T-helper 2 cell treated with Interferon-gamma antibody and Interleukin-4, amounts not matched to agents 5 μg/mL and 100 μg/mL, for 36 hours (primary cell): ENCODE measurements at places on chromosomes 4 and X.

DNA sequence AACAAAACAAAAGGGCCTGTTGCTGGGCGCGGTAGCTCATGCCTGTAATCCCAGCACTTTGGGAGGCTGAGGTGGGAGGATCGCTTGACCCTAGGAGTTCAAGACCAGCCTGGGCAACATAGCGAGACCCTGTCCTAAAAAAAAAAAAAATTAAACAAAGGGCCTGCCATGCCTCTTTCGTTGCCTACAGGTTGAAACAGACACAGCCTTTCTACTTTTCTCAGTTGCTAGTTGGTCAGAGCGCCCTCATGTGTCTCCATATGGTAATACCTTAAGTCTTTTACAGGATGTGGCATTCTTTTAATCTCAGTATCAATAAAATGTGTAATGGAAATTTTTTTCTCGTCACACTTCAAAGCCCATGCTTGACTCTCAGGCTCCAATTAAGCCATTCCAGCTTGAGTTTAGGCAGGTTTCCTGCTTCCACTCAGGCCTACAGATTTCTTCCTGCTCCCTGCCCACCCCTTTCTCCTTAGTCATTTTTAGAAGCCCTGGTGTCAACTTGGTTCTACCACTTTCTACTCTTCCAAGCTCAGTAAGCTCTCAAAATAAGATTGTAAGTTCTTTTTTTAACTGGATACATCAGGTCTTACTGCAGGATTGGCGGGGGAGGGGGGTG lies 4.6 kb upstream of the SOWAHD start:
- DNase-seq = peak; percentile 49

GRCh38 chr4:153706519-153706918 lies 22.4 kb downstream of the TLR2 start:
- DNase-seq = no peak

DNA sequence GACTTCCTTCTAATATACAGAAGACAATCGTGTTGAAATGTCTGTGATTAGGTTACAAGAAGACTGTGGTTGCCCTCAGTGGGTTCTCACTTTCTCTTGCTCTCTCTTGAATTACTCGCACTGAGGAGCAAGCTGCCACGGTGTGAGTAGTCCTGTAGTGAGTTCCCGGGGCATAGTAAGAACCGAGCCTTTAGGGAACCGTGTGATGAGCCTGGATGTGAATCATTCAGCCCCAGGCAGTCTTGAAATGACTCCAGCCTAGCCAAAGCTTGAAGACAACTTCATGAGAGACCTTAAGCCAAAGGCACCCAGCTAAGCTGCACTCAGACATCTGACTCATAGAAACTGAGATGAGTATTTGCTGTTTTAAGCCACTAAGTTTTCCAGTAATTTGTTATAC lies 292.7 kb downstream of the SPOCK3 start:
- peak; percentile 4 for DNase-seq

GRCh38 chr4:151942971-151943370 lies 182.2 kb upstream of the GATB start:
- no peak for DNase-seq

- DNase-seq = no peak
These were observed 23.9 kb upstream of the RNF212 start for GRCh38 chr4:1137063-1137776.

- DNase-seq = no peak
These were observed 68.5 kb downstream of the ATP10D start for GRCh38 chr4:47553329-47554125.

DNA sequence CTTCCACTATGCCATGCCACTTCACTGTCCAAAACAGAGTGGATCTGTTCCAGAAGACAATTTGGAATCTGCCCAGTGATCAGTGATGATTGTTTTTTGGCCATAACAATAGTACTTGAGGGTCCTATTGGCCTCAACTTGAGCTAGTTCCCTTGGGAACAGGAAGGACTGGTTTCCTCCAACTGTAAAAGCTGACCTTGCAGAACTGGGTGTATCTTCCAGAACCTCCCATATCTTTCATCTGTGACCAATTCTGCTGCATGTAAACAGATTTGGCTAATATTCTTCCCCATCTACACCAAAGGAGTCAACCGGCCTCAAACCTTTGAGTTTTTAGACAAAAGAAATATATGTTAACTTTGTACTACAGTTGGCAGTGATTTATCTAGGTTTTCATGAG lies 165.1 kb upstream of the TRPC5 start:
- no peak for DNase-seq

GRCh38 chrX:19682712-19683331 lies 167.5 kb upstream of the MAP3K15 start:
- peak; percentile 77 for DNase-seq

DNA sequence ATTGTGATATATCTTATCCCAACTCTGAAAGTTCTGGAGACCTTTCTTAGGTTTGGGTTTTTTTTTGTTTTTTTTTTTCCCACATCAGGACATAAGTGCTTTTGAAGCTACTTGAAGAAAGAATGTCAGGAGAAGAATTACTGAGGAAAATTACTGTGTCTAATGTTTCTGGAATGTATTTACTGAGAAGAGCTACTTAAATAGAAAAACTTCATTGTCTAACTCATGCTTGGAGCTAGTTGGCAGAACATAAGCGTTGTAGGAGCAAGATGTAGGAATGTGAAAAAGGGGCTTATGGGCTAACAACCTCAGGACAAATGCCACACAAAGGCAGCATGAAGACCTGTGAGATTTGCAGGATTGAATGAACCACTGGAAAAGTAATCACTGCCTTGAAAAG lies 166.6 kb upstream of the GLRA2 start:
- no peak for DNase-seq

DNA sequence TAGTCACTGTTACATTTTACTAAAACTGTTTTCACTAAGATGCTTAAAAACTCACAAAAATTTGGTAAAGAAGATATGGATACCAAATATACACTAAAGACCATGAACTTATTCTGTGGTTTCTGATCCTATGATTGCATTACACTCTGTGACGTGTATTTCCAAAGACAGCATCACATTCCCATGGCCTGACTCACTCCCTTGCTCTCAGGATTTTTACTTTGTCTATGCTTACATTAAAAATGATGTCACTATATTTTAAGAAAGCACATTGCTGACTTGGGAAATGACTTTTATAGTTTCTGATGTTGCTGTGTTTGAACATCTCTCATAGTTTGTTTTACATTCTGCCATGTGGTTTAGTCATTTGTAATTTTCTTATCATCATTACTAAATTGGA lies 327.9 kb upstream of the MAGEB18 start:
- DNase-seq = no peak

DNA sequence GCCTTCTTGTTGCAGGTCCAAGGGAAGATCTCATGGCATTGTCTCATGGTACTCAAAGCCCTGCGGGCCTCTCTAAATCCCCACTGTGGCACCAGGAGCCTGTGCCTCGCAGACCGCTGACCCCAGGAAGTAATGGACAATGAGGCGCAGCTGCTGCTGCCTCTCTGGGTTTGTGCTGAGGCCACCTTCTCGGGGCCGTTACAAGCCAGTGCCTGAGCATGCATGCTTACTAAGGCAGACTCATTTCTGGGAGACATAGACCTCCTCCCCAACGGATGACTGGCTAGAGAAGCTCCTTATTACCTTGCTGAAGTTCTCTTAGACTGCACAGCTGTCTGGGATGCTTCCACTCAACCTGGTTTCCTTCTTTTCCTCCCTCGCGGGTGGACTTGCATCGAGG lies 1.3 kb downstream of the BDH2 start:
- no peak for DNase-seq

GRCh38 chr4:137635108-137635507 lies 102.8 kb upstream of the PCDH18 start:
- DNase-seq = no peak

- DNase-seq = no peak
These were observed 15.8 kb upstream of the SLC25A4 start for GRCh38 chr4:185127021-185127925.

DNA sequence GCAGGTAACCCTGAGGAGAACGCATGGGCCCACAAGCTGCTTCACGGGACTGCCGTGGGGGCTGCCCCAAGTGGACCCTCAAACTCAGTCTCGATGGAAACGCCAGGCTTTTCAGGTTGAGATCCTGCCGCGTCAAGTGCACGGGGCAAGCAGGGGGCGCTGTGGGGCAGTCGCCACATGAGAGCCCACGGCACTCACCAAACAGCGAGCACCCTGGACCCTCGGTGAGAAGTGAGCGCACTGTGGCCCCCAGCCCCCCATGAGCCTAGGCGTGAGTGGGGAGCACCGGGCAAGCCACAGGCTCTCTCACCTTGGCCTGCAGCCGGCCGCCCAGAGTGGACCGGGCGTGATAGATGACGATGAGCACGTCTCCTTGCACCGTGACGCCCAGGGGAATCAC lies 50.9 kb upstream of the CPLX1 start:
- no peak for DNase-seq

- DNase-seq = peak; percentile 56
These were observed at the start of gene PLXNB3 for GRCh38 chrX:153763989-153764755. Gene PLXNB3, plus strand, starts transcription at chrX:153764249. Its CDS starts 1,287 bp downstream, at chrX:153765536.

DNA sequence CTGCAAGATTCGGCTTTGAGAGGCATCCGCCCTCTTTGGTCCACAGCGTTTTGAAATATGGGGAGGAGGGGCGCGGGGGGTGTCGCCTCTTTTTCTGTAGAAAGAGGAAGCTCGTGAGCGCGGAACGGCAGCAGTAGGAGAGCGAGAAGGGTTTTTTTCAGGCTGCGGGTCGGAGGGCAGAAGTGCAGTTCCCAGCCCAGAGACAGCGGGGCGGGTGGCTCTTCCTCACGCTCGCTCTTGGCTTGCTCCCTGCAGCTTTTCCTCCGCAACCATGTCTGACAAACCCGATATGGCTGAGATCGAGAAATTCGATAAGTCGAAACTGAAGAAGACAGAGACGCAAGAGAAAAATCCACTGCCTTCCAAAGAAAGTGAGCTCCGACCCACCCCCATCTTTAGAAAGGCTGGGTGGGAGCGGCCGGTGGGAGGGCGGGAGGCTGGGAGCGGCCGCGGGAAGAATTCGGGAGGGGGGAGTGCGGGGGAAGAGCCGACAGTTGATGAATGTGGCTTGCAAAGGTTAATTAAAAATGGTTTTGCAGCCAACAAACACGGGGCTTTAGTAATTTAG lies 1.2 kb downstream of the TMSB4X start:
- DNase-seq = no peak

DNA sequence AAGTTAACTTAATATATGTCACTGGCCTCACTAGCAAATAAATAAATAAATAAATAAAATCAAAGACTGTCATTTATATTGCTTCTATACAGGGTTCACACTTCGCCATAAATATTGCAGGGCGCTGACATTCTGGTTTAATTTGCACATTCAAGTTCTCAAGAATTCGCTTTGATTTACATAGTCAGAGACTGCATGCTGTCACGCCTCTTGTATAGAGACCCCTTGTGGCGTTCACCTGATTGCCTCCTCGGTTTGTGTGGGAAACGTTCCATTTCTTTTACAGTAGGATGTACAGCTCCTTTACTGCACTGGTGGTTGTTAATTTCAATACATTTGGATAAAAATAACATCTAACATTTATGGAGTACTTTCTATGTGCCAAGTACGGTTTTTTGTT lies 71.3 kb upstream of the ADGRG2 start:
- DNase-seq = no peak

- DNase-seq = peak; percentile 18
These were observed 41.2 kb downstream of the LONRF3 start for GRCh38 chrX:119015407-119016237.

- DNase-seq = no peak
These were observed 4.6 kb downstream of the SH3BGRL start for GRCh38 chrX:81206476-81206875.

GRCh38 chr4:112251019-112251643 lies 19.5 kb downstream of the AP1AR start:
- DNase-seq = no peak

DNA sequence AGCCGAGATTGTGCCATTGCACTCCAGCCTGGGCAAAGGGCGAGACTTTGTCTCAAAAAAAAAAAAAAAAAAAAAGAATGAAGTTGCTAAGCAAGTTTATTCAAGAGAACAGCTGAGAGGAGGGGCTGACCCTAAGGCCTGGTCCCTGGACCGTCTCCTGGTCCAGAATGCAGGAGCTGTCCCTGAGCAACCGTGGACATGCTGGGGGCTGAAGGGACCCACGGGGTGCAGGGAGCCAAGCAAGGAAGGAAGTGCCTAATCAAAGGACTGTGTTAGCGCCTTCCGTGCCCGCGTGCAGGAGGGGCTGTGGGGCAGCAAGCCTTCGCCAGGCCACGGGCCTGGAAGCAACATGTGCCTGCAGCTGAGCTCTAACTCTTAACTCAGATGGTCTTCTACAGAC lies 39.1 kb upstream of the CDKN2AIP start:
- DNase-seq = no peak

GRCh38 chr4:88027611-88028608 lies 20.5 kb downstream of the PKD2 start:
- no peak for DNase-seq

DNA sequence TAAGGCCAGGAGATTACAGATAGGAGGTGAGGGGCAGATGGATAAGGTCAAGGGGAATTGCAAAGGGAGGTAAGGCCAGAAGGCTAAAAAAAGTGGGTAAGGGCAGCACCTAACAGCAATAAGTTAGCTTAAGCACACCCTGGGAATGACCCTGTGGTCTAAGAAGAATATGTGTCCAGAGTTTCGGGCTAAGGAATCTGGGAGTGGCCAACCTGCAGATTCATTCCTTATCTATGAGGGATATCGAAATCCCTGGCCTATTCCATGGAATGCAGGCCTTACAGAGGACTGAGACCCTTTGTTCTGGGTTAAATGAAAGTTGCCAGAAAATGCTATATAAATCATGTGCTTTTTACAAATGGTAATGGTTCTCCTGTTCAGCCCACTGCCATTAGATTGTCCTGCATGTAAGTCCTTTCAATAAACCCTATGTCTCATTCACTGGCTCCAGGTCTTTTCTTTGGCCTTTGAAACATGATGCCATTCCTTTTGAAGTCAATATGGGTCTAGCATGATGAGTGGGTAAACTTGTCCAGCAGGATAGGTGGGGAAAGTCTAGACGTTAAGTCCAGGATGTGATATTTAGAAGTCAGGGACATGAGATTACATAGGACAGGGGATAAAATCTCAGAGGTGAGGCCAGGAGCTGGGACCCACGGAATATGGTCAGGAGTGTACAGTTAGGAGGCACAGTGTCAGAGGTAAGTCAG lies 226.2 kb downstream of the TACR3 start:
- DNase-seq = no peak

GRCh38 chr4:160877087-160877790 lies 1286.6 kb downstream of the FSTL5 start:
- no peak for DNase-seq

DNA sequence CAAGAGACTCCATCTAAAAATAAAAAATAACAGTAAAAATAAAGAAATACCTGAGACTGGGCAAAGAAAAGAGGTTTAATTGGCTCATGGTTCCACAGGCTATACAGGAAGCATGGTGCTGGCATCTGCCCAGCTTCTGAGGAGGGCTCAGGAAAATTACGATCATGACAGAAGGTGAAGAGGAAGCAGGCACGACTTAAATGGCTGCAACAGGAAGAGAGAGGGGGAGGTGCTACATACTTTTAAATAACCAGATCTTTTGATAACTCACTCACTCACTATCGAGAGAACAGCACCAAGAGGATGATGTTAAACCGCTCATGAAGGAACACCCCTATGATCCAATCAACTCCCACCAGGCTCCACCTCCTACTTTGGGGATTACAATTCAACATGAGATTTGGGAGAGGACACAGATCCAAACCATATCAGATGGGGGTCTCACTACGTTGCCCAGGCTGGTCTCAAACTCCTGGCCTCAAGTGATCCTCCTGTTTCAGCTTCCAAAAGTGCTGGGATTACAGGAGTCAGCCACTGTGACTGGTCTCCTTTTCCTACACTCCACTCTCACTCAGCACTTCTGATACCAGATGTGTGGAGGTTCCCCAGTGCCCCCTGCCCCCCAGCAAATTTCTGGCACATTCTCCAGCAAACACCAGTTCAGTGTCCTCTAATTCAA lies 11.9 kb upstream of the ZNF157 start:
- DNase-seq = no peak

GRCh38 chr4:150518559-150518958 lies 63.4 kb upstream of the MAB21L2 start:
- no peak for DNase-seq
